ENCODE measurements at places on chromosomes 6 and 20.

DNA sequence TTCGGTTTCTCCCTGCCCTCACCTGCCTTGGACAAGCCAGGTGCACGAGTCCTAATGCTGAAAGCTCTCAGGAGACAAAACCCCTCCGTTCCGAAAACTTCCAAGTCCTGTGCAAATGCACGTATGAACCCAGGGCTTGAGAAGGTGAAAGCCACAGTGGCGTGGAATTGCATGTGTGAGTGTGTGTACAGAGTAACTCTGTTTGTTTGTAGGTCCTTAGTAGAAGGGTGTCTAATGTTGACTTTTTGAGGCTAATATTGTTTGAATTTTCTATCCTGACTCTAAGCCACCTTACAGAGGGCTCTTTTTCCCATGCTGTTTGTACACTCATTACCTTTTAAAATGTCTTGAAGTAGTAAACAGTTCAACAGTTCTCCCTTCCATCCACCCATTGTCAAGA, 129.1 kb downstream of the FOXA2 start:
- DNase-seq = no peak

DNA sequence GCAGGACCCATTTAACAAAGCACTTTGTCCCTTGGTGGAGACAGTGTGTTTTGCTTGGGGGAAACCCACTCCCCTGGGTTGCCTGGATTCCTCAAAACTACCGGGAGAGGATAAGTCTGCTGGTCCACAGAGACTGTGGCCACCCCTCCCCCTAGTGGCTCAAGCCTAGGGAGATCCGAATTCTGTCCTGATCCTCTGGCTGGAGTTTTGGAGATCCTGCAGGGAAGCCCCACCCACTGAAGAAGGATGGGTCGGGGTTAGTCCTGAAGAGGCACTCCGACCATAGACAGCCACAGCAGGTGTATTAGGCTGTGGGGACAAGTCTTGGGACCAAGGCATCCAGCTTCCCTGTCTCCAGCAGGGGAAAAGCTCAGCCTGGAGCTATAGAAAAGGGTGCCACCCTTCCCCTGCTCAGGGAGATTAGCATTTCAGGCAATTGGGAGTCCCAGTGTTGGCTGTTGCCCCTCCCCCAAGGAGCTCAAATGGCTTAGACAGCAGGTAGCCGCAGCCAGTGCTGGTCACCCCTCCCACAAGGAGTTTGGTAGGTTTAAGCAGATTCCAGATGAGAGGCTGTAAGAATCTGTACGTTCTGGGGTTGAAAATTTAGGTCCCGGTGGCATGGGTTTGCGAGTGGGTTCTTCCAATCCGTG, 750.0 kb downstream of the TBC1D32 start:
- DNase-seq = no peak

DNA sequence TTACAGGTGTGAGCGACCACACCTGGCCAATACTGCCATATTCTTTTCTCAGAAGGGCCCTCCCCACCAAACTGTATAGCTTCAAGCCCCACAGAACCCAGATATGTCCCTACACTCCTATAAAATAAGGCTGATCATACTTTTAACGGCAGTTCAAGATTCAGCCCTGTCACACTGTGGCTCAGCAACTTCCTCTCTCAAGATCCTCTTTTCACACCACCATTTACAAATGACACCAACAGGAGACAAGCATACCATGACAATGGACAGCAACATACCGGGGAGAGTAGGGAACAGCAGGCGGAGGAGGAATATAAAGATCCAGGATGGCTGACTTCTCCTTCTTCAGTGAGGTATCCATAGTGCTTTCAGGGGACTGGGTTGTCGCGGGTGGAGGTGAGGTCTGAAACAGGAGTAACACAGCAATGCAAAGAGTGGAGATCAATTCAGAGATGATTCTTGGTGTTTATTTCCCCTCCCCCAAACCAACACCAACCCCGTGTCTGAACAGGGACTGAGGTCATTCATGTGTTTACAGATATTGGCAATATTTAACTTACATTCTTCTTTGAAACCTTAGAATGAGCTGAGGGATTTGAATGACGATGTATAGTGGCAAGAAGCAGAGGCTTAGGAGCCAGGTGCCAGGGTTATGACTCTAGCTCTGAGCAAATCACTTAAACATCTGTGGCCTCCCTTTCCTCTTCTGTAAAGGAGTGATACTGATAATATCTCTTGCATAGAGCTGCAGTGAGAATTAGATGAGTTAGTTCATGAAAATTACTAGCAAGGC, 57.6 kb upstream of the IPCEF1 start:
- DNase-seq = no peak

GRCh38 chr6:111606620-111607115, 990 bp upstream of the TRAF3IP2 start:
- no peak for DNase-seq

- no peak for DNase-seq
These were observed 33.3 kb downstream of the SLX4IP start for GRCh38 chr20:10468340-10468845.
